Left hindlimb (tissue), 1 donor: ENCODE measurements at places on chromosomes 13 and 19.
A peak's percentile ranks its signal among the peaks of the same experiment; 100 is the strongest.

DNA sequence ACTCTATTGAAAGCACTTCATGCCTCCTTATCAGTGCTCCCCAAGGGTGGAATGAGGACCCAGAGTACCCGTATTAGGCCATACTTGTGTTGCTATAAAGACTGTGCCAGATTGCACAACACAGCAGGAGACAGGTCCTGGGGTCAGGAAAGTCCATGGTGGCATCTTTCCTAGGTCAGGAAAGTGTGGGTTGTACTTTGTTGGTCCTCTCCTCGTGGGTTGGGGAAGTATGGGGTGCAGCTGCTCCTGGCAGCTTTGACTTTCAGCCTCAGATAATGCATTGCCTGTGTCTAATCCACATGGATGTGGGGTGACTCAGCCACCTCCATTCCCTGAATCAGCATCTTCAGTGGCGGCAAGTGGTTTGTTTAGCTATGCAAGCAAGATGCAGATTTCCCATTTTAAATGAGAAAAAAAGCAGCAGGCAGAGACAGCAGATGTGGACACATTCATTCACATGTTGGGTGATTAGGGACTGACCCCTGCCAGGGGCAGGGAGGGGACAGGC is 8.4 kb upstream of the CYP2B6 start:
- no peak for DNase-seq

GRCh38 chr13:111383591-111384440 is 63.4 kb downstream of the TEX29 start:
- DNase-seq: no peak

- DNase-seq: no peak
Observed at GRCh38 chr13:48501705-48502104, 31.2 kb downstream of the RCBTB2 start.

GRCh38 chr19:10809651-10810285 is 26.2 kb downstream of the TMED1 start:
- DNase-seq: no peak

- DNase-seq: peak; percentile 60
Observed at GRCh38 chr19:39506944-39507714, 7.8 kb upstream of the SELENOV start.

- no peak for DNase-seq
Observed at GRCh38 chr13:33224191-33224590, 61.4 kb downstream of the STARD13 start.

GRCh38 chr19:39696387-39696786 is 7.9 kb upstream of the LGALS14 start:
- DNase-seq: no peak

GRCh38 chr13:78323848-78324247 is 279.5 kb downstream of the POU4F1 start:
- no peak for DNase-seq
